PC-3 (cell line): ENCODE measurements at places on chromosomes 7 and 10. TPM values are rescaled to one million over a fixed set of nuclear protein-coding genes. Genes with fewer than 3 reads are reported as not detected.

Gene CLCN1
- total RNA-seq = 0.55 and 0.69 TPM in 2 replicates

Gene WNT8B
- total RNA-seq = 0.29 TPM in 1 of 2 replicates, not detected in the other

Gene TMEM26
- total RNA-seq = 0.12 TPM in 1 of 2 replicates, not detected in the other

Gene GNAT3
- not detected in 2 replicates for total RNA-seq

Gene PAX4
- total RNA-seq = not detected in 2 replicates

DNA sequence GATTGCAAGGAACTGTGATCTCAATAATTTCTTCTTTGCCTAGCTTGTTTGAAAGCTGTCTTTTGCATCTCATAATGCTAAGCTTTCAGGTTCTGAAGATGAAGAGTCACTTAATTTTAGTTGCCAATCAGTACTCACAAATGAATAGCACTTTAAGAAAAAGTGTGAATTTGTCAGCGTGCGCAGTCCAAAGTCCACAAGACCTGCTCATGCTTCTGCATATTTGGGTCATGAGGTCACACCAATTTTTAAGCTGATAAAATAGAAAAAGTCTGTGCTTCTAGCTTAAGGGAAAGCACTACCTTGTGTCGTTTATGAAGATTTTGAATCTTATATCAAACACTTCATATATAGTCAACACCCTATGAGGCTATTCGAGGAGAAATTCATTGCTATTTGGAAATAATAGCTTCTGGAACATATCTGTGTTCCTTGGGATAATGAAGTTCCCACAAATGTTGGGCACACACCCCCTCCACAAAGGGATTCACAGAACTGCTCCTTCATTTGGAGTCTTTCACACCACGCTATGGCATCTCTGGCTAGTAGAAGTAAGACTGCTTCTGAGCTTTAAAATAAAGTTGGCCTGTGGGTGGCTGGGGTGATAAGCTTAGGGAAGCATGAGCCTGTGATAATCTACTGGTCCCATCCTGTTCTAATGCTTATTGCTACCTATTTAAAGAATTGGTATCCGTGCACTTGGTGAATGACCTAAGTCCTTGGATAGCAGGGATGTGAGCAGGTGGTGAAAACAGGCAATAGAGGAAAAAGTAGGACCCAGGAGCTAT, 33.3 kb downstream of the A1CF start:
- H3K27me3 ChIP-seq = peaks cover 13% of the 10 kb centered on the region; the same call in 1 of the 2 replicates
- no peaks in the 10 kb centered on the region for H3K36me3 ChIP-seq
- no peak overlapping the region for H3K4me3 ChIP-seq
- H3K27ac ChIP-seq = no peak overlapping the region

- no peak overlapping the region for H3K4me3 ChIP-seq
- no peaks in the 10 kb centered on the region for H3K27me3 ChIP-seq
- peaks cover 7% of the 10 kb centered on the region; the same call in 1 of the 2 replicates for H3K36me3 ChIP-seq
- no peak for DNase-seq
- peaks cover 54% of the 10 kb centered on the region for H3K4me1 ChIP-seq
Measured at GRCh38 chr10:97717627-97718026, 4.1 kb downstream of the MARVELD1 start.

- H3K4me3 ChIP-seq = no peak overlapping the region
- H3K36me3 ChIP-seq = no peaks in the 10 kb centered on the region
- no peaks in the 10 kb centered on the region for H3K27me3 ChIP-seq
- H3K4me1 ChIP-seq = no peaks in the 10 kb centered on the region
- DNase-seq = no peak
- H3K27ac ChIP-seq = no peak overlapping the region
Measured at GRCh38 chr10:24790599-24790998, 66.9 kb upstream of the ARHGAP21 start.

- H3K4me1 ChIP-seq = peaks cover 18% of the 10 kb centered on the region
- H3K4me3 ChIP-seq = no peak overlapping the region
- peaks cover 48% of the 10 kb centered on the region for H3K27me3 ChIP-seq
- no peak for DNase-seq
- no peak overlapping the region for H3K27ac ChIP-seq
- H3K36me3 ChIP-seq = no peaks in the 10 kb centered on the region
Measured at GRCh38 chr10:49180444-49180860, 7.7 kb downstream of the TMEM273 start.

GRCh38 chr7:17771901-17772408, 168.3 kb downstream of the SNX13 start:
- no peaks in the 10 kb centered on the region for H3K36me3 ChIP-seq
- H3K27me3 ChIP-seq = no peaks in the 10 kb centered on the region
- no peak overlapping the region for H3K27ac ChIP-seq
- DNase-seq = no peak
- H3K4me3 ChIP-seq = no peak overlapping the region

DNA sequence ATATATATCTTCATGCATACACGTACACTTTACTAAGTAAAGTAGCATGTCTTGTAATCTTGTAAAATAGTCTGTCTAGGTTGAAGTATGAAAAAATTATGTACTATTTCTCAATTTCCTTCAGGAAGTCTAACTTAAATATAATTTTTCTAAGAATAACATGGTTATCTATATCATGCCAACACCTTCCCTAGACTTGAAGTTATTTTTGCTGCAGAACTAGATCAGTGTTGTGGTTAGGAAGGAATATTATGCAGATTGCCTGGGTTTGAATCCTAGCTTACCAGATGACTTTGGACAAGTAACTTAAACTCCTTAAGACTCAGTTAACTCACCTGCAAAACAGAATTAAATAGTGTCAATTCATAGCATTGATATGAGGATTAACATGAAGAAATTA, 142.2 kb upstream of the SEMA3A start:
- H3K27ac ChIP-seq = no peak overlapping the region
- peaks cover 14% of the 10 kb centered on the region for H3K4me1 ChIP-seq
- DNase-seq = no peak
- no peaks in the 10 kb centered on the region for H3K36me3 ChIP-seq
- no peak overlapping the region for H3K4me3 ChIP-seq

- no peaks in the 10 kb centered on the region for H3K36me3 ChIP-seq
- no peaks in the 10 kb centered on the region for H3K4me1 ChIP-seq
- DNase-seq = no peak
- no peak overlapping the region for H3K27ac ChIP-seq
- no peak overlapping the region for H3K4me3 ChIP-seq
- H3K27me3 ChIP-seq = no peaks in the 10 kb centered on the region
Measured at GRCh38 chr10:132058793-132059759, 6.7 kb upstream of the JAKMIP3 start.

- DNase-seq = no peak
- no peaks in the 10 kb centered on the region for H3K4me1 ChIP-seq
- H3K27me3 ChIP-seq = peaks cover 24% of the 10 kb centered on the region
- H3K4me3 ChIP-seq = no peak overlapping the region
- H3K36me3 ChIP-seq = no peaks in the 10 kb centered on the region
Measured at GRCh38 chr10:15719049-15719898, 448 bp downstream of the ITGA8 start.
